ENCODE measurements at places on chromosomes 12 and 14.

- DNase-seq, result no peak
Observed at GRCh38 chr14:84375235-84375634, 1154.7 kb upstream of the FLRT2 start.

GRCh38 chr12:58416236-58416635, 474.9 kb downstream of the ATP23 start:
- DNase-seq, result peak; percentile 20

DNA sequence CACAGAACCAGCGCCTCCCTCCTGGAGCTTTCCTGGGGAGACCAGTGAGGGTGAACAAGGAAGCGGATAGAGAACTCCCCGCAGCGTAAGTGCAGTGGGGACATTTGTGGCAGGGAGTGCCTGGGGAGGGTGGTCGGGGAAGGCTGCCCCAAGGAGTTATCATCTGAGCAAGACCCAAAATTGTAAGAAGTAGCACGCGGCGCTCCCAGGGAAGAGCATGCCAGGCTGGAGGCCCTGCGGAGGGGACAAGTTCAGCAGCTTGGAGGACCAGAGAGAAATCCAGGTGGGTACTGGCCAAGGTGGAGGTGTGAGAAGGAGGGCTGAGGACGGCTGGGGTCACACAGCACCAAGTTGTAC, 46.2 kb upstream of the RIMBP2 start:
- no peak for DNase-seq

GRCh38 chr14:68501171-68501570, 291.7 kb downstream of the ZFP36L1 start:
- DNase-seq, result no peak

Data from T1000 (cell line).